ENCODE measurements at places on chromosomes 6 and 20.
A peak's percentile ranks its signal among the peaks of the same experiment; 100 is the strongest.

DNA sequence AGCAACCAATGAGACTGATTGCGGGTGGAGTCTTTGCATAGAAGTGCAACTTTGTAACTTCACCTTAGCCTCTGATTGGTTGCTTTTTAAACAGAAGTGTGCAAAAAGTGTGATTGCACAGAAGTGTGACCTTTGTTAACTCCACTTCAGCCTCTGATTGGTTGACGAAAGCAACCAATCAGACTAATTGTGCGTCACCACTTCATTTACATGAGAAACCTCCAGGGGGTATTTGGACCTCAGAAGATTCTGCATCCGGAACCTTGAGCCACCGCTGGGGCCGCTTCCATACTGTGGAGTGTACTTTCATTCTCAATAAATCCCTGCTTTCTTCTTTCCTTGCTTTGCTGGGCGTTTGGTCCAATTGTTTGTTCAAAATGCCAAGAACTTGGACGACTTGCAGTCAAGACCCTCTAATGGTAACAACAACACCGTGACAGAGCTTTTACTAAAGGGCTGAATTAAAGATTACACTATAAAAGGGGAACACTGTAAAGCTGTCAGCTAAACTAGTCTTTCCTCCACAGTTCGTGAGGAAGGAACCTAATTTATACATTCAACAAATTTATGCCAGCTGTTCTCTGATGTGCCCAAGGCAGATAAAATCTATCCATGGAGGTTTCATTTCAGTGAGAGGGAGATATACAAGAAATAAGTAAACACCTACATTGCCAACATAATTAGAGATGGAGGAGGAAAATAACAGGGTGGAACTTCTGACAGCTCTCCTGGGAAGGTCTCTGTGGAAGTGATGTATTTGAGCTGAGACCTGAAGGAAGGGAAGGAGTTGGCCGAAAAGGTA lies 1.4 kb upstream of the HECA start:
- peak; percentile 41 for DNase-seq

DNA sequence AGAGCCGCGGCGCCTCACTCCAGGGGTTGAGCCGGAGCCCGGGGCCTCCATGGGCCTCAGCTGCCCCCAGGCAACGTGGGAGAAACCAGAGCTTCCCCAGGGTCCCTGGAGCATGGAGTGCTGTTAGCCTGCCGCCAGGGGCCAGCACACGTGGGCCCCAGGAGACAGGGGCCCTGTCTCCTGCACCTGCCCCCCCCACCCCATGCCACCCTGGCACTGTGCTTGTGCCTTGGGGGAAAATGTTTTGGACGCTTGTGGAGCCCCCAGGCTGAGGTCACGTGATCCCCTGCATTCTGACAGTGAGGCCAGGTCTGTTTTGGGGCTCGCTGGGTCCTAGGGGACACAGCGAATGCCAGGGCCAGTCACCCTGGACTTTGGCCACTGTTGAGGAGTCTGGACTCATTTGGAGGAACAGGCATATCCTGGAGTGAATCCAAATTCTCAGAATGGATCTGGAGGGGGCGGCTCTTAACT lies 30.2 kb upstream of the MPC1 start:
- no peak for DNase-seq

GRCh38 chr20:11411765-11412164 lies 505.9 kb upstream of the BTBD3 start:
- no peak for DNase-seq

DNA sequence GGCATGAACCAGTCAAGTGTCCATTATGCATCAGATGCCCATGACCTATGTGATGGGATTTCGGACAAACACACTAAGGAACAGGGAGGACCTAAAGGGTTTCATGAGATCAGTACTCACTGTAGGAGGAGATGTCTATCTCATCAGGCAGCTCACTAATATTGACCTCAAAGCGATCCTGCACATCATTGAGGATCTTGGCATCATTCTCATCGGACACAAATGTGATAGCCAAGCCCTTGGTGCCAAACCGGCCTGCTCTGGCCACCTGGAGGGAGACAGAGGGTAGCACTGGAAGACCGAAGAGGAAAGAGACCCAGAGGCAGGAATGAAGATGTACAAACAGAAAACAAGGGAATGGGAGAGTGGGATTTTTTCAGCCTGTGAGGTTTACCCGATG lies 1.9 kb downstream of the MCCD1 start:
- DNase-seq, result no peak

- DNase-seq, result no peak
Observed at GRCh38 chr6:41791984-41792383, 4.5 kb downstream of the TOMM6 start.

GRCh38 chr6:157732007-157732406 lies 91.0 kb upstream of the SNX9 start:
- no peak for DNase-seq

GRCh38 chr6:89680150-89680549 lies 41.6 kb upstream of the LYRM2 start:
- no peak for DNase-seq

DNA sequence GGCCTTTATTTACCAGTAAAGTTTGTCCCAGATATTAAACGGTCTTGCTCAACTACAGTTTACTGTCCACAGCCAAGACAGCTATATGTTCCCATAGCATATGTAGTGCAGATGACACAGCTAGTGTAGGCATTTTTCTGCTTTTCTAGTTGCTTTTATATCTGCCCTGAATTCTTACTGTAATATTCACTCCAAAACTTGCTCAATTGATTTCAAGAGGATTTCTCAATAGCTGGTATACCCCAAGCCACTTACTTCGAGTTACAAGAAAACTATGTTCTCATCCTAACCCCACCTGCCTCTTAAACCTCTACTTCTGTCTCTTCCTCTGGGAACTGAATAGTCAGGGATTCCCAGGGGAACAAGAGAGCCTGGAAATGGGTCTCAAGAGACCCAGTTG lies 18.9 kb upstream of the ROS1 start:
- no peak for DNase-seq
